ENCODE measurements at places on chromosomes 6 and 20. TPM values are rescaled to one million over a fixed set of nuclear protein-coding genes. Genes with fewer than 3 reads are reported as not detected.

FAM209B gene
- total RNA-seq: not detected

BACH2 gene
- 2.9 TPM for total RNA-seq

DDAH2 gene
- total RNA-seq: 27.3 TPM

RIN2 gene
- 1.7 TPM for total RNA-seq

CST5 gene
- total RNA-seq: not detected

TPMT gene
- 22.0 TPM for total RNA-seq

GHRH gene
- not detected for total RNA-seq

ZNF292 gene
- 15.8 TPM for total RNA-seq

SNAP25 gene
- total RNA-seq: 2.4 TPM

All from melanocyte of skin (primary cell).